ENCODE measurements at places on chromosomes 12 and 14.

DNA sequence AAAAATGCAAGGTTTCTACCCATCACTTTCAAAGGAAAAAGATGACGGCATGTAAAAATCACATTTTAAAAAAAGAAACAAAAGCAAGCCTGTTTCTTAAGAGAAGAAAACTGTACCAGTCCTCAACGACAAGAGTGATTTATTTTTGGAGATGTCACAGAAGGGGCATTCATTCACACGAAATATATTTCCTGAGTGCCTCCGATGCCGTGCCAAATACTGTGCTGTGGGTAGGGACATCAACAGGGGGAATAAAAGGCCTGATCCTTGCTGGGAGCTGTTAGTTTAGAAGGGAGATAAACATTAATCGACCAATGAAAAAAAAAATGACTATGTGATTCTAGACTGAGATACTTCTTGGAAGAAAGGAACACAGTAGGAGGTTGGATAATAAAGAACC, 297.5 kb upstream of the SOX5 start:
- no peak for DNase-seq

DNA sequence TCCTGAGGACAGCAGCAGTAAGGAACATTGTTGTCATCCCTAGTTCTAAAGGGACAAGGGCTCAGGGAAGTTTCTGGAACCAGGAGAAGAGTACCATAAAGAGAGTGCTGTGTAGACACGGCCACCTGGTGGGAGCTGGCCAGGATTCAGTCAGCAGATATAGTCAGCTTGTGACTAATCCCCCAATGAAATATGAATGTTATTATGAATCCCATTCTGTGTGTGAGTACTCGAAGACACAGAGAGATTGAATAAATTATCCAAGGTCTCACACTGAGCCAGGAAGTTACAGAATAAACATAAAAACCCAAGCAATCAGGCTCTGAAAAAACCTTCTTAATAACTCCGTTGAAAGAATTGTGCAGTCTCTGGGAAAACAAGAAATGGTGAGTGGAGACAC, 1359.5 kb downstream of the AACS start:
- DNase-seq: no peak

GRCh38 chr12:42696406-42697149, 107.0 kb upstream of the PRICKLE1 start:
- DNase-seq: no peak

DNA sequence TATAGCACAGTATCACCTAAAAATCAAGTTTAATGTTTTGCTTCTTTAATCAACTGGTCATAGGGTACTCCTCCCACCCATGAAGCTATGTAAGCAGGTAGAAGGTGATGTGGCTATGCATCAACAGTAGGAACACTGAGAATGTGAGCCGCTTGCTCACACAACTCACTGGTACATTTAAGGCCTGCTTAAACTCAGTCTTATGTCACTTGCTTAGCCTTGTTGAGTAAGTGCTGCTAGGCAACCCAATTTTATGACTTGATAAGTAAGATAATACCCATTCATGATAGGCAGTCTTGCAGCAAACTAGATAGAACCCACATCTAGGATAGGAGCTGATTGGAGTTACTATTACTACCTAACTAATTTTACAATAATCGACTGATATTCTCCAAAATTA, 70.0 kb upstream of the BMP4 start:
- DNase-seq: no peak

DNA sequence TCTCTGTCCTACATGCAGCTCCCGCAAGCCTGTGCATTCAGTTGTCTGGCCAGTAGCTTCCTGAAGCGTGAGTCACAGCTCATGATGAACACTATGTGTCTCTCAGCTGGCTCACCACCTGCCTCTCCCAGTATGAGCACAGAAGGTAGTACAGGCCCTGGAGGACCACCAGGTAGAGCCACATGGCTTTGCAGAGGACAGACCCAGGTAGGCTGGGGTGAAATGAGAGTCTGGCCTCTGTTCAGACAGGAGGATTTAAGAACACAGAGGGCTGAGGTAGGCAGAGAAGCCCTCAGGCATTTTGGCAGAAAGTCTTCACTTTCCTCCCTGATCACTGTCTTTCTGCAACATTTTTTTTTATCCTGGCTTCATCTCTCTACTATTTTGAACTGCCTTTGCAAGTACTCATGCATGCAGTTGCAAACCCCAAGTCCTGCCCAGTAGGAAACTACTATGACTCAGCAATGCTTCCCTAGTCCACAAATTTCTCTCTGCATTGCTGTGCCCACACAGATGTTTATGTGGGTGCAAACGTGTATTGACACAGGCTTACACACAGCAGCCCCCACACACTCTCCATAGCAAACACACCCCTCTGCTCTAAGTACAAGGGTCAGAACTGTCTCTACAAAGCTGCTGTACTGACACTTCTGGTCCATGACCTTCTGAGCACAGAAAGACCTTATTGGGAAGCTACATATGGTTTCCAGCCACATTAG, 7.2 kb upstream of the SDR9C7 start:
- DNase-seq: no peak

- no peak for DNase-seq
These were observed 135.6 kb upstream of the MAX start for GRCh38 chr14:65237941-65238340.

DNA sequence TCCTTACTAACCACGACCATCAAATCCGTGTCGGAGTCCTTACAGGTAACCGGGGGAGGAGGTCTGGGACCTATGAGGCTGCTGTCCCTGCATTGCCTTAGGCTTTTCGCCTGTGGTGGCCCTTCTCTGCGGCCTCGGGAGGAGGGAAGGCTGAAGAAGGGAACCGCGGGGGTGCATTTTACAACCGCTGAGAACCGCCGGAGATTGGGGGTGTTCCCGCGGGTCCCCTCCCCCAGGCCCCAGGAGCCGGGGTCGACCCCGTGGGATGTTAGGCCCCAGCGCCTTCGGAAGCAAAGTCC, 549 bp downstream of the GPHN start:
- no peak for DNase-seq

GRCh38 chr14:25237845-25238244, 187.9 kb upstream of the STXBP6 start:
- DNase-seq: no peak

DNA sequence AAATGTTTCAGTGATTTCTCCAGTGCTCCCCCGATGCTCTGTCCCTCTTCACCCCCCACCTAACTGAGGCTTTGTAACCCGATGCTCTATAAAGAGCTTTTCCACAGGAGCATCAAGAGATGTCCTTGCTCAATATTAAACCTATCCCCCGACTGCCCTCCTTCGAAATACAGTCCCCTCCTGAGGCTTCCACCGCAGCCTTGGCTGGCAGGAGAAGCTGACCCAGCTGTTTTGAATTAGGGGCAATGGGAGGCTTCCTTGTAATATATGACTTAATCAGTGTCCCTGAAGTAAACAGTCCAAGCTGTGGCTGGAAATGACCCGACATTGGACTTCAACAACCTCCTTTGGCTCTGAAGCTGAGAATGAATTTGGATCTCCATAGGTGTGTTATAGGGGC, 62.4 kb downstream of the TMEM30B start:
- DNase-seq: no peak

DNA sequence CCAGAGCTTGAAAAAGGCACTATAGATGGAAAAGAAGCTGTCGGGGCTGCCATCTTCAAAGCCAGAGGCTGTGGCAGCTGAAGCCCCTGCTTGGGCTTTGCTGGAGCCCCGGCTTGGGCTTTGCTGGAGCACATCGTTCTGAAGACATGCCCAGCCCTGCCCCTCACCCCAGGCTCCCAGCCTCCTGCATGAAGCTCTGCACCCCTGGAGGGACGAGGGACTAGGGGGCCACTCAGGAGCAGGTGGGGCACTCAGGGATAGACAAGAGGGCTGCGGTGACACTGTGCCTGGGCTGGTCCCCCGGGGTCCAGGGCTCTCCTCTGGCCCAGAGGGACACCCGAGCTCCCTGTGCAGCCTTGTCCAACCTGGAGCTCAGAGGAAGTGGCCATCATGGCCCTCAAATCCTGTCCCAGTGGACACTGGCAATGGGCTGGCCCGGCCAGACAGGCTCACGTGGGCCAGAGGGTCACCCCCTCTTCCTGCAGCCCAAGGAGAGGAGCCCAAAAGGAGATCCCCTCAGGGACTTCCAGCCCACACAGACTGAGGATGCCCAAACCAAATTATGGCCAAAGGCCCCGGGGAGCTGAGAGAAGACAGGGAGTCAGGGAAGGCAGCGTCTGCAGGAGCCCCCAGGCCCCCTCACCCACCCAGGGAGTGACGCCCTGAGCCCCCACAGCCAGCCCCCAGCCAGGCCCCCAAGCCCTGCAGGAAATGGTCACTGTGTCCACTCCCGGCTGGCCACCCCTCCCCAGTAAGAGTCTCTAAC, 23.1 kb upstream of the C14orf180 start:
- no peak for DNase-seq

DNA sequence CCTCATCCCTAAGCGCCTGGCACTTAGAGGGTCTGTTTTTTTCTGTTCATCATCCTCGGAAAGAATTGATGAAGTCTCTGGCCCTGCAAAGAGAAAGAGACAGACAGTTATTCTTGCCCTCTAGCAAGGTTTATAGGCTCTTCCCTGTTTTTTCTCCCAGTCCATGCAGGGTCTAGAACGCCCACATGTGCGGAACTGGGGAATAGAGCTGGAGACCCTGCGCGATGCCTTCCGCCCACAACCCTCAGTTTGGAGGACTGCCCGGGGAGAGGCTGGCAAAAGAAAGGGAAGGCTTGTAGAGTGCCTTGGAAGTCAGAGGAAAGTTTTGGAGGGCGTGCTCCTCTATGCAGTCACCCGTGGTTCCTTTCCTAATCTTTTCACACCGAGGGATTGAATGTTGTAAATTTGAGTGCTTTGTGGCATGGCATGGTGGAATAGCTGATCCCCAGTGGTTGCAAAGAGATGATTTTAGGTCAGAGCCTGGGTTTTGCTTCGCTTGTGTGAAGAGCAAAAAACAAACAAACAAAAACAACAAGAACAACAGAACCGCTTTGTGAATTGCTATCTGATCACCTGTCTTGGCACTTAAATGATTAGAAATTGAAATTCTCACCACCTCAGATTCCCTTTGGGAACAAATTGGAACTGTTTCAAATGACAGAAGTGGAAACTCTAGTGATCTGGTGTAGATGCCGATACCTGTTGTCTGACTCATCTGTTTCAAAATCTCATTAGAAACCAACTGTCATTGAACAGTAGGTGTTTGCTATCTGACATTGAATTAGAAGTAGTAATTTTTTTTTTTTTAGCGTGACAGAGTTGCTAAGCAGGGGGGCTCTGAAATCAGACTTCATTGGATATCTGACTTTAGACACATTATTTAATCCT, 947 bp downstream of the GAS2L3 start:
- DNase-seq: no peak

DNA sequence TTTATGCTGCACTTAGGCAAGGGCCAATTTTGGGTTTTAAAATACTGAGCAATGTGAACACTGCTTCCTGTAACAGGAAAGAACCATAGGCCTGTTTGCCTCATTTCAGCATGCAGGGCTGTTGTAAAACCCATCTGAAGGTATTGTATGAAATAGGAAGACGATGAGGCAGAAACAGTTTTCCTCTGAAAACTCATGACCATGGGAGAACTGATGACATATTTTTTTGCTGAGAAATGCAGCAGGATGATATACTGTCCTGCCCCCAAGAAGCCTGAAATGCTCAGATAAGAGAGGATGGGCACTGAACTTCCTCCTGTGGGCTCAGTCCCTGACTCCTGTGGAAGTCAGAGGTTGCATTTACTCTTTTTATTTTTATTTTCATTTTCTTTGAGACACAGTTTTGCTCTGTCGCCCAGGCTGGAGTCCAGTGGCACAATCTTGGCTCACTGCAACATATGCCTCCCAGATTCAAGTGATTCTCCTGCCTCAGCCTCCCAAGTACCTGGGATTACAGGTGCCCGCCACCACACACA, 17.4 kb downstream of the PYGL start:
- DNase-seq: no peak

DNA sequence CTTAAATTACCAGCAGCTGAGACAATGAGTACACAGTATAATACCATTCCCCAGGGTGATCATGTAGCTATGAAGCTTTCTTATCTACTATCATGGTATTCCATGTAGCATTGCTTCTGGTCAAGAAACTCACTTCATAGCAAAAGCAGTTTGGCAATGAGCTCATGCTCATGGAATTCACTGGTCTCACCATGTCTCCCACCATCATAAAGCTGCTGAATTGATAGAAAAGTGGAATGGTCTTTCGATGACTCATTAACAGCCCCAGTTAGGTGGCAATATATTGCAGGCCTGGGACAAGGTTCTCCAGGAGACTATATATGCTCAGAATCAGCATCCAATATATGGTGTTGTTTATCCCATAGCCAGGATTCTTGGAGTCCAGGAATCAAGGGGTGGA, 553.7 kb downstream of the FOXG1 start:
- no peak for DNase-seq

DNA sequence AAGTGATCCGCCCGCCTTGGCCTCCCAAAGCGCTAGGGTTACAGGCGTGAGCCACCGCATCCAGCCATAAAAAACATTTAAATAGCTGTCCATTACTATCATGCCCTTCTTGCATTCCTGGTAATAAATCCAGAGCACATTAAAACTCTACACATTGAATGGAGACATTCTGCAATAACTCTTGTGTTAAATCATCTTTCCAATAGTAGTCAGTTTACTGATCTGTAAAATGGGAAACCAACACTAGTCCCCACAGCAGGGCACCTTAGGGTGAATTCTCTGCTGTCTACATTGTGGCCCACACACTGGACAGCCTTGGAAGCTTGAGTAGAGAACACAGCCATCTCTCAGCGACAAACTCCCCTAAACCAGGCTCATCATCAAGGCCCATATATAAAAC, 85.5 kb upstream of the NUDT4 start:
- no peak for DNase-seq

DNA sequence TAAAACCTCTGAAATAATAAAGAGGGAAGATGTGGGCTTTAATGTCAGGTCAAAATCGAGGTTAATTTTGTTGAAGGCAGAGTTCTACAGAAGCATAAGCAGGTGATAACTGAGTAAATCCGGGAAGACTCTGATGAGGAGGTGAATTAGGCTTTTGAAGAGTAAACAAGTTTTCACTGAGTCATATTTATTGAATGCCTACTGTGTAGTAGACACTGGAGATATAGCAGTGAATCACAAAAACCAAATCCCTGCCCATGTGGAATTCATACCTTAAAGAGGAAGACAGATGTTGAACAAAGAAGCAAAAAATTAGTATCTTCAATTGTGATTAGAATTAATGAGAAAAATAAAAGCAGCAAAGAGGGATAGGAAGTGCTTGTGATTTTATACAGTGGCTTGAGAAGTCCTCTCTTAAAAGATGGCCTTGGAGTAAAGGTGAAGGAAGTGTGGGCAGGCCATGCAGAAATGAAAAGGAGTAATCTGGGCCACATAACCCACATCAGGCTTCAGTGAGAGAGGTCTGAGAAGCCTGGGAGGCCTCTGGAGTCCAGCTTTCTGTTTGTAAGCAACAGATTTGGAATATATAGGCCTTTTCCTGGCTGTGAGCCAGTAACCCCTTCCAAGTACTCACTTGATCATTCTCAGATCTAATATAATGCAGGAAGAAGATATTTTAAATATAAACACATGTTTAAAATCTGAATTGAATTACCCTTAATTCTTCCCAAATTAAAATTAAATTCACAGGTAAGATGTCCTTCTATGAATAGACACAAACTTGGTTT, 46.7 kb downstream of the BHLHE41 start:
- no peak for DNase-seq

Data from CD8-positive, alpha-beta memory T cell (primary cell).